Stimulated activated CD8-positive, alpha-beta memory T cell treated with anti-CD3 and anti-CD28 coated beads, Interleukin-15, amount 100 ng/mL, for 24 hours (primary cell): ENCODE measurements at places on chromosomes 12 and 14.

DNA sequence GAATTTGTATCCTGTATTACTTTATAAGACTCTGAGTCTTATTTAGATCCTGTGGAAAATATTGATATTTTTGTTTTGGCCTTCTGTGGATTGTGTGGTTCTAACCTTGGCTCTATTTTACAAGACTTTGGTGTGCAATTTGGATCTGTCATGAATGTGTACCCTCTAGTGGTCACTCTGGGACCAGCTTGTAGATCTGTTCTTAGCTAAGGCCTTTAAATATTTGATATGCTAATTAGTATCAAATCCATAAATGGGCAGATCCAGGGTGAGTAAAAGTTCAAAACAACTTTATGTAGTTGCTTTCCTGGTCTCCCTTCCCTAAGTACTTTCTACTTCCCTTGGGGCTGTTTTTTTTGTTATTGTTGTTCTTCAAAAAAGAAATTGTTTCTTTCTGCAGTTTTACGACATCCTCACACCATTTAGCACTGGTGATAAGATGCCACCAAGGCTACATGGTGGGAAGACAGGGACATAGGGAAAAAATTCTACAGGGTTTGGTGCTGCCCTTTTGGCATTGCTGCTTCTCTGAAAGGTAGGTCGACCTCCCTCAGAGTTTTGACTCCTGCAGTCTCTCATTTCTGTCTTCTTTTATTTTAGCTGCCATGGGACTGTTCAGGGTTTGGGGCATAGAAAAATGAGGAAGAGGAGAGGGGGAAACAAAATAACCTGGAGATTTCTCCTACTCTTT lies 238.5 kb downstream of the GPHN start:
- DNase-seq: no peak

- DNase-seq: no peak
Observed at GRCh38 chr12:49367381-49368239, at the start of gene SPATS2. Gene SPATS2, plus strand, starts transcription at chr12:49367462. Its CDS starts 93,551 bp downstream, at chr12:49461013.

GRCh38 chr12:129871991-129872972 lies 31.5 kb downstream of the TMEM132D start:
- DNase-seq: no peak

GRCh38 chr12:43407816-43408645 lies 144.0 kb downstream of the ADAMTS20 start:
- DNase-seq: no peak

- DNase-seq: no peak
Observed at GRCh38 chr14:75277815-75278421, 710 bp upstream of the FOS start.
